ENCODE measurements at places on chromosomes 16 and 17.

DNA sequence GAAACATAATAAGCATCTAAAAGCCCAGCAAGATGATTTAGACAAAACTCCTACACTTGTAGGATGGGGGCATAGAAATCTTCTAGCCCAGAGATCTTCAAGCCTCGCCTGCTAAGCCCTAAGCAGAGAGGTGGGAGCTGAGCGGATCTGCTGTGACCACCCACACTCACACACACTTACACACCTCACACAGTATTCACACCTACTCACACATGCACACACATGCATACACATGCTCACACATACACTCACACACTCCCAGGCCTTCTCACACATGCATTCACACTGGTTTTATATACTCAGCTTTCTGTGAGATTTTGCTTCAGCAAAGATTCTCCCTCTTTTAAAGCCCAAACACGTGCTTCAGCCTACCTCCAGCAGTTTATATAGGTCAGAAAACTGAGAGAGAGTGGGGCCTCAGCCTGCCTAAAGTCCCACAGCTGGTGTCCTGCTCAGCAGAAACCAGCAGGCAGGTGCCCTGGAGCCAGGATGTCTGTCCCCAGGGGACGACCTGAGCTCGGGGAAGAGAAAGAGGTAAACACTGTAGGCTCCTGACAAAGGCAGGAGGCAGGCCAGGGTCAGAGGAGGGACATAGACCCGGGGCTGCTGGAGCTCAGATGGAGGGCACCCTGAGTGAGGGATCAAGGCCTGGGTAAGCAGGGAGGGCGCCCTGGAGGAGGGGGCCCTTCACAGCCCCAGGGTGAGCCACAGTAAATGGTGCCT, 12.0 kb upstream of the KRT19 start:
- DNase-seq = no peak

DNA sequence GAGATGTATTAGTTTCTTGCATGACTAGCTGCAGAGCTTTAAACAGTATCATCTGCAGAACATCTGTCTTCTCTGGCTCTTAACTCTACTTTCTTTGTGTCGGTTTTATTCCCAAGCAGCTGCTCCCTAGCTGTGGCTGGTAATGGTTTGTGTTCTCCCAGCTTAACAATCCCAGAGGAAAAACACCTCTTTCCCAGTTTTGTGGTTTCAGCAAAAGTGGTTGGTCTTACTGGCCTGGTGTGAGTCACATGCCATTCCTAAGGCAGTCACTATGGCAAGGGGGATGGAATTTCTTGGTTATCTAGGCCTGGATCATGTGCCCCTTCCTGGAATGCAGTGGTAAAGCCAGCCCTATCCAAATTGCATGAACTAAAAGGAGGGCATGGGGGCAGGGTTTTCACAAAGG, 27.5 kb downstream of the OMG start:
- no peak for DNase-seq

DNA sequence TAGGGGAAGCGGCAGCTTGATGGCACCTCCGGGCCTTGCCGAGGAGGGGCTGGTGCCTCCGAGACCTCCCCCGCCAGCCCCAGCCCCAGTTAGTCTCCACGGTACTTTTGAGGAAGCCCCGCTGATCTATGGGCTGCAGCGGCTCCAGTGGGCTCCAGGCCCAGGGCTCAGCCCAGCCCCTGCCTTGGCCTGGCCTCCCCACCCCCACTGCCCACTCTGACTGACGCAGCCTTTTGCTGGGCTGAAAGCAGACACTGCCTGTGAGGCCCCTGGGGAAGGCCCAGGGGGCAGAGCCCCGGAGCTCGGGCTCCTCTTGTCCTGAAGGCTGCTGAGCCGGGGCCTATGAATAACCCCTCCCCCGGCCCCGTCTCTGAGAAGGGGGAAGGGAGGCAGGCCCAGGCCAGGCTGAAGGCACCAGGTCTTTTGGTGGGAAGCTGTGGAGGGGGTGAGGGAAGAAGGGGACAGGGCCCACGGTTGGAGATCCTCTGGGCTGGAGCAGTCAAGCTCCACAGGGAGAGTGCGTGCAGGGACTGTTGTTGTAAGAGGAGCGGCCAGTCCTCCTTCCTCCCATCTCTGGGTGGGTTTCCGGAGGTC, 7.5 kb upstream of the SMTNL2 start:
- no peak for DNase-seq

- DNase-seq = no peak
Observed at GRCh38 chr17:45992175-45992574, 6.9 kb upstream of the STH start.

DNA sequence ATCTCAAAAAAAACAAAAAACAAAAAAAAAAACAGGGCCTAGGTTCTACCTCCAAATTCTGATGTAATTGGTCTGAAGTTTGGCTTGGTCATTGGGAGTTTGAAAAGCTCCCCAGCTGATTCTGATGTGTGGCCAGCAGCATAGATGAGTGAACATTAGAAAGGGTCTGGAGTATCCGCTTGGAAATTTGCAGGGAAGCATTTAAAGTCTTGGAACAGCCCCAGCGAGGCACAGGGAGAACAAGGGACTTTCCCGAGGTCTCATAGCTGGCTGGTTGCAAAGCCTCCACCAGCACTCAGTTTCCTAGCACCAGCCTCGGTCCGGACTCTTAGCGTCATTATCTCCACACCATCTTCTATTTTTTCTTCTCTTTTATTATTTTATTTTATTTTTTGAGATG, 70.8 kb downstream of the RAB11FIP4 start:
- no peak for DNase-seq

DNA sequence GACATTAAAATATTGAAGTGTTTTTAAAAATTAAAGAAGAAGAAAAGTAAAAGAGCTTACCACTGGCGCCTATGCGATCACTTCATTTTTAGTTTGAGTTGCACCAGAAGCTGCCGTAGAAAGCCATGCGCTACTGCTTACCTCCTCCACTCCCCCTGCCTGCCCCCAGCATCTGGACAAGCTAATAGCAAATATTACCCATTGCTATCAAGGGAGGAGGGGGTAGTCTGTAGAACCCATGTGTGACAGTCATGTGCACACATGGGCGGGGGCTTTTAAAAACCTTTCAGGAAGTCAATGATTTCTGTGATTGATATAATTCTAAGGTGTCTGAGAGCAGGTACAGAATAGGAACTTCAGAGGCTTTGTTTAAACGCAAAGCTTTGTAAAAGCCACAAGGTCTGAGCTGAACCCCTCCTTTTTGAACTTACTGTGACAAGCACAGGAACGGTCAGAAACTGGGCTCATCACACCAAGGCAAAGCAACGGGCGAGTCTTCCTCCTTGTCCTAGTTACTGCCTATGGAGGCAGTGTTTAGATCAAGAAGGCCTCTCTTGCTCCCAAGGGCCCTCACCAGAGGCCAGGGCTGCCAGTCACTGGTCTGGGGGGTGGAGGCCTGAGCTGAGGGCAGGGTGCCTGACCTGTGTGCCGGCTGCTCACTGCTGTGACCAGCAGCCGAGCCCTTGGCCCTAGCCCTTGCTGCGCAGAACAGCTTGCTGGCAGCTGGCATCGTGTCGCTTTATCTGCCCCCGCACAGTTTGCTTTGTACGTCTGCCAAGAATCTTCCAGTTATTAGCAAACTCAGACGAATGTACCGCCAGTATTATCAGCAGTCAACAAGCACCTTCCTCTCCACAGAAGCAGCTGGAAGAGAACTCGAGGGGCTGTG, 15.0 kb downstream of the GINS2 start:
- peak; percentile 68 for DNase-seq

GRCh38 chr16:67886387-67886786, 1.7 kb downstream of the NRN1L start:
- no peak for DNase-seq

GRCh38 chr17:40291281-40291664, 3.6 kb downstream of the CDC6 start:
- no peak for DNase-seq

DNA sequence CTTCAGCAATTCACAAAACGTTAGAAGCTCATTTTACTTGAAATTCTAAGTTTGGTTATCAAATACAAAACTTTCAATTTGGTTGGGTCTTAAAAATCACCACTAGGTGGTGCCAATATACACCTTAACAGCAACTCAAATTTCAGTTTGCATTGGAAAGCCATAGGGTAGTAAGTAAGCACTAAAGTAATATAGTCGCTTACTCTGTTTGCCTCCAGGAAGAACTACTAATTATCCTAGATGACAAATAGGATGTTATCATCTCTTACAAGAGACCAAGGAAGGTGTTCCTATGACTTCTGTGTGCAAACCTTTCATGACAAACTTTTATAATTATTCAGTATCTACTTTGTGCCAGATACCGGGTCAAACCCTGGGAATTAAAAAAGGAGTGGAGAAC, 93.3 kb downstream of the MYO1D start:
- DNase-seq = no peak

- DNase-seq = no peak
Observed at GRCh38 chr17:57699751-57700219, 45.3 kb downstream of the CCDC182 start.

- DNase-seq = no peak
Observed at GRCh38 chr17:56514899-56515298, 78.6 kb upstream of the NOG start.

DNA sequence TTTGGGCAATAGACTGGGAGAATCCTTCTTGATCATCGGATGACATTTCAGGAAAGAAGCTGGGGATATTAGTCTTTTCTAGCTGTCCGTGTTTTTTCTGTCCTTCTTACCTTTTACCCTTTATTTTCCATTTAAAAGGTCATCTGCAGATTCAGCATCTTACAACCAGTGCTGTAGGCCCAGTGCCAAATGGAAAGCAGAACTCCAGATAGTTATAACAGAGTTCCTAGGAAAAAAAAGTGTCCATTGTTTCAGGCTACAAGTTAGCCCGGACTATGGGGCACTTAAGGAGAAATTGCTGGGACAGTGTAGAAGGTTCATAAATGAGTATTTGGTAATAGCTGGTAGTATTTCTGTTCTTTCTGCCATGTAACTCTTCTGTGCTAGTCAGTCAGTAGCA, 28.4 kb downstream of the LDHD start:
- no peak for DNase-seq

DNA sequence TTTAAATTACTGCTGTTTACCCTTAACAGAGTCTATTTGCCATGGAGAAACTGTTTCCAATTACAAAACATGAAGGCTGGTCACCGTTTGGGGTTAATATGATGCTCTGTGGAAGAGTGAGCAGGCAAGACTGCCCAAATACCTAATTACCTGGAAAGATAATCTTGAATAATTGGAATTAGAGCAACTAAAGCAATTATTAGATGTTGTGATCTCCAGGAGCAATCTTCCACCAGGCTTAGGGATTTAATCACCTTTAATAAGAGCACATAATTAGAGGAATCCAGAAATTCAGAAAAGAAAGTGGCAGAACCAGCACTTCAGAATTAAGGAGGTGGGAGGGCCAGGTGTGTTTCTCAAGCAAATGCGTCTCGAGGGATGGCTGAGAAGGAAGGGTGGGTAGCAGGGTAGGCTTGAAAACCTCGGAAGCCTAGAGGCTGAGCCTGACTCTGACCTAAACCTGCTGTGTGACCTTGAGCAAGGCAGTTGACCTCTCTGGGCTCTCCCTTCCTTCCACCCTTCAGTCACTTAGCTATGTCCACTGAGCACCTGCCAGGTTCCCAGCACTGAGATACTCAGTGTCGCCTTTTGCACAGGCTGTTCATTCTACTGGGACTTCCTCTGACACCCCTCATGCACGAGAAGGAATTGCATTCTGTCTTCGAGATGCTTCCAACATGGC, 113.2 kb downstream of the GSG1L start:
- no peak for DNase-seq

- DNase-seq = no peak
Observed at GRCh38 chr16:4261557-4262172, 11.2 kb downstream of the TFAP4 start.

DNA sequence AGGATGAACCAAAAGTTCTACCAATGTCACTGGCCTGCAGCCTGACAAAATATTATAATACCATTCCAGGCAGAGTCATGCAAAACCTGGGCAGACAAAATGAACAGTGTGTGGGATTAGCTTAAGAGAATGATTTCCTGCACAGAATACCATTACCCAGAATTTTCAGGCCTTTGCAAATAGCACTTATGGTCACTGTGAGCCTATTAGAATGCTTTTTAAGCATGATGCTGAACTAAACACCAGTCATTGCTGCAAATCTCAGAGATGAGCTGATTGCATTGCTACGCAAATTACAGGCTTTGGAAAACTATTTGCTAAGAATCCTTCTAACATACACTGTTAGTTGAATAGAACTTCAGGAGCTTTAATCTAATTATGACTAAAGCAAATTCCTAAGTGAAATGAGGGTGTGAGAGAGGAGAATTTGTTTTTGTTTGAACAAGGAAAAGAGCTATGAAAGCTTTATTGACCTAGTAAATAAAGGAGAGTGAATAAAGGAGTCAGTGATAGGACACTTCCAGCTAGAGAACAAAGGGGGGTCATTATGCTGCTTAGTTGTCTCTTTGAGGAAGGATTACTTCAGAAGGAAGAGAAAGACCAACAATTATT, 398.8 kb downstream of the HS3ST3B1 start:
- no peak for DNase-seq

GRCh38 chr17:830950-831349, 48.8 kb downstream of the MRM3 start:
- DNase-seq = no peak

DNA sequence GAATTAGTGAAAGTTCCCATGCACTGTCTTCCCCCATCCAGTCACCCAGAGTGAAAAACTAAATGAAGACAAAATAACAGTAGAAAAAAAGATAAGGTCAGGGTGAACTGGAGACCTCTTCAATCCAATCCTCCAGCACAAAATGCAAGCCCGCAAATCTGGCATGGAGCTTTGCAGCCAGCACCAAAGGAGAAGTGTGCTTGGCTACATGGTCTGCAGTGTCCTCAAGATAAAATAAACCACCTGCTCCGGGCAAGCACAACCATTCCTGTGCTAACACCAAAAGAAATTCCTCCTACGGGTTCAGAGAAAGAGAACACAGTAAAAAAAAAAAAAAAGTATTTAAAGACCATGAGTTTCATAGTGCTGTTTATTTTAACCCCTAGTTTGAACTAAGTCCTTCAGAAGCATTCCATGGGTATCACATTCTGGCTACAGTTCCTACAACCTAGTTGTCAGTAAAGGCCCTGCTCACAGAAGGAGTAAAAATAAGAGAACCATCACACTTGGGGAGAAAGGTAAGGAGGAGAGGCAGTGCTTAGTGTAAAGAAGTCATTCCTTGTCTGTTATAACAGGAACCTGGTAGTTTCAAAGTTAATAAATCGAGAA, 109.1 kb downstream of the GAS7 start:
- no peak for DNase-seq

DNA sequence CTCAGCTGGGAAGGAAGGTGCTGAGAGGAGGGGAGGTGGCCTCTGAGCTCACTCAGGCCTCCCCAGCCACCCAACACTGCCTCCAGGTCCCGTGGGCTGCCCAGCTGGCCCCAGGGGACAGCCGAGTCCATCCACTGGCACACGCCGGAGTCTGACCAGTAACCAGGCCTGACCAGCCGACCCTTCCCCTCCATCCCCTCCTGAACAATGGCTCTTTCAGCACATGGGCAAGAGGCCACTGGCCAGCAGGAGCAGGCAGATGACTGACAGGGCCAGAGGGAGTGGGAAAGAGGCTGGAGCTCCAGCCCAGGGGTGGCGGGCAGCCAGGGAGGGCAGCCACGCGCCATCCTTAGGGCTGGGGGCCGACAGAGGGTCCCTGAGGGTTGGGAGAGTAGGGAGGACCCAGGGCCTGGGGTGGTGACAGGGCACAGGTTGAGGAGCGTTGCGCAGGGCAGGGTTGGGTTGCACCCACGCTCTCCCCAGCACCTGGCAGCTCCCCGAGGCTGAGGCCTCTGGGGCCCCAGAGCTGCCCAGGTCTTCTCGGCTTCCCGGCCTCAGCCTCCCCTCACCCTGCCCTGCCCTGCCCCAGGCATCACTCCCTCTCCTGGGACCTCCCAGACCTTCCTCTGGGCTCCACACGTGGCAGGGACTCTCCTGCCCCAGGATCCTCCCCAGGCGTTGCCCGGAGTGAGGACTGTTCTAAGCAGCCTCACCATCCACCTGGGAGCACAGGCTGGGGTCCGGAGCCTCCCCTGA, 20.2 kb upstream of the SLC38A10 start:
- no peak for DNase-seq

- DNase-seq = no peak
Observed at GRCh38 chr17:28783161-28783560, 39.4 kb downstream of the TRAF4 start.
